Activated T-cell treated with anti-CD3 and anti-CD28 coated beads, Interleukin-2, amount 50 U/mL, for 72 hours (primary cell): ENCODE measurements at places on chromosomes 7 and 10.
A peak's percentile ranks its signal among the peaks of the same experiment; 100 is the strongest.

DNA sequence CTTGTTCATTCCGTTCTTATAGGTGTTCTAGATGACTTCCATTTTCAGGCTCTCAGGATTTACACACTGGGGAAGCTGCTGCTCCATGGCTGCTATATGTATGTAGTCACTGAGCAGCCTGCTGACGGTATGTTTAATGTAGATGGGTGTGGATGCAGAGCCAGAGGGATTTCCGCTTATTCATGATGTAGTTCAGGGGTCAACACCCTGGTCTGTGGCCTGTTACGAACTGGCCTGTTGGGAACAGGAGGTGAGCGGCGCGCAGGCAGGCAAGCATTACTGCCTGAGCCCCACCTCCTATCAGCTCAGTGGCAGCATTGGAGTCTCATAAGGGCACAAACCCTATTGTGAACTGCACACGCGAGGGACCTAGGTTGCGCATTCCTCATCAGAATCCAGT, 33.9 kb downstream of the DNAJB6 start:
- no peak for DNase-seq

DNA sequence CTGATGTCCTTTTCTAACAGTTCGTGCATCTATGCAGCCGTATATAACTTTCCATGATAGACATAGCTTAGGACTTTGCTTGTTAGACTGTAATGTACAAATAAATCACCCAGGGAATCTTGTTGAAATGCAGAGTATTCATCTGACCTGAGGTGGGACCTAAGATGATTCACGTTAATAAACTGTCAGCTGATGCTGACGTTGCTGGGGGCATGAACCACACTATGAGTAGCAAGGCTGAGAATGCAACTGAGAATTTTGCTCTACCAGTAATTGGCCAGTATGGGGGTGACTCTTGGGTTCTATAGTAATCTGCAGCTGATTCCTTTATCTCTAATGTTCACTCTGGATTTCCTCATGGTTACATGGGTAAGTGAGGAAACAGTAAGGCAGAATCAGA, 130.1 kb upstream of the MALRD1 start:
- DNase-seq, result no peak

GRCh38 chr10:88689366-88689765, 16.7 kb upstream of the LIPK start:
- no peak for DNase-seq

GRCh38 chr10:52639652-52640051, 132.9 kb downstream of the MBL2 start:
- DNase-seq, result no peak

- no peak for DNase-seq
Measured at GRCh38 chr10:120161111-120161510, 268.6 kb downstream of the SEC23IP start.

GRCh38 chr10:32190890-32191491, 134.8 kb upstream of the KIF5B start:
- no peak for DNase-seq

- no peak for DNase-seq
Measured at GRCh38 chr7:28617308-28617880, 205.1 kb downstream of the CREB5 start.

GRCh38 chr10:50846753-50847152, 38.7 kb downstream of the A1CF start:
- no peak for DNase-seq

DNA sequence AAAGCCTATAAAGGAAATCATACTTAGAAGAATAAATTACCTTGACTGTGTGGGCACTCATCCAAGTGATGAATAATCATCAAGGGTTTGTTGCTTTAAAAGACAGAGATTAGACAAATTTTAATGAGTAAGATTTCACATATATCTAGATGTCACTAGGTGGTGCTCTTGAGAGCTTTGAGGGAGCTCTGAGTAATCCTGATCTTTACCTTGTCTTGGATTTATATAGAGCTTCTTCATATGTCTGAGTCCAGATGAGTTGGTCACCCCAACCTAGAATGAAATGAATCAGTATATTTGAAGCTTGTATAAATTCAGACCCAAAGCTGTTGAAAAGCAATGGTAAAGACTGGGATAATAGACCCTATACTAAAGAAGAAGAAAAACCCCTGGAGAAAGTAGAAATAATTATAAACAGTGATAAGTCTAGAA, 3.7 kb downstream of the AGR2 start:
- no peak for DNase-seq

GRCh38 chr10:26739071-26739631, 41.6 kb downstream of the PDSS1 start:
- DNase-seq, result peak; percentile 53

DNA sequence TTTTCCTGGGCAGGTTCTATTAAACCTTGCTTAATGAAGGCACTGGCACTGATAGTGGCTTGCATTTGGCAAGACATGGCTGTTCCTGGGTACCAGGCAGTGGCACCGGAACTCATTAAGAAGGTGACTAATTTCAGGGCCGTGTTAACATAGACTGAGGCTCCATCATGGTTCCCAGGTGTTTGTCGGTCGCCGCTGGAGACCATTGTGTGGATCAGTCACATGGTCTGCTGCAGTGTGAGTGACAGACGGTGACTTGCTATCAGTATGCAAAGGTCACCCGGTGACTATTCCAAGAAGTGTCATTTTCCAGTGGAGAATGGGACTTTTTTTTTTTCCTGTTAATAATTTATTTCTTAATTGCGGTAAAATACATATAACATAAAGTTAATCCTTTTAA, 106.3 kb downstream of the INSYN2A start:
- no peak for DNase-seq

GRCh38 chr10:78672918-78673317, 395.8 kb upstream of the ZMIZ1 start:
- DNase-seq, result no peak

GRCh38 chr7:27661811-27662489, 733 bp downstream of the HIBADH start:
- peak; percentile 3 for DNase-seq

- DNase-seq, result no peak
Measured at GRCh38 chr7:28163949-28164348, 16.6 kb downstream of the JAZF1 start.

DNA sequence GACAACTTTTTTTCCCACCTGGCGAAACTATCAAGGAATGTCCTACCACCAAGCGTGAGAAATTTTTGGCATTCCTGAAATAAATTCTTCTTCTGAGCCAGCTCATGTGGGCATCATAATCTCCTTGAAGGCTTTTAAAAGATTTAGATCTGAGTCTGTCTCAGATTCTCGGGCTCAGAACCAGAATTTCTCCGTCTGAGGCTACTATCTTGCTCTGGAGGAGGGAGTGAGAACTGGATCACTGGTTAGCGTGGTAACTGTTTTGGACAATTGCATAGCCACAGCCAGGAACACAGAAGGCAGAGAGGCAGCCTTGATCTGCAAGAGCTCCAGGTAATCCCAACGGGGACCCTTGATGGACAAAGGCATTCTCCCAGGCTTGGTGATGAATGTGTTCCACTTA, 1.0 kb upstream of the PLAC9 start:
- DNase-seq, result no peak

DNA sequence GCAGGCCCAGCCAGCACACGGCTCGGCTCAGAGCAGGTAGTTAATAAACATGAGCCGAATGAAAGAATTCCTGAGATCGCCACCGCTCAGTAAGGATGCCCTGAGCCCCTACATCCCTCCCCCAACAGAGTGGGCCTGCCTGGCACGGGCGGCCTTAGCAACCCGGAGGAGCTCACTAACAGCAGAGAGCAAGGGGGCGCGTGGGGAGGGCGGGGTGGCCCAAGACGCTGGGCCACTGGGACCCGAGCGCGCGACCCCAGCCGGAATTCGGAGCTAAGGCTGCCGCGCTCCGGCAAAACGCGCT, 403 bp upstream of the ENO4 start:
- DNase-seq, result no peak

GRCh38 chr7:83347945-83348444, 185.3 kb upstream of the PCLO start:
- DNase-seq, result no peak

- DNase-seq, result no peak
Measured at GRCh38 chr10:48288661-48289060, 14.2 kb upstream of the FRMPD2 start.

DNA sequence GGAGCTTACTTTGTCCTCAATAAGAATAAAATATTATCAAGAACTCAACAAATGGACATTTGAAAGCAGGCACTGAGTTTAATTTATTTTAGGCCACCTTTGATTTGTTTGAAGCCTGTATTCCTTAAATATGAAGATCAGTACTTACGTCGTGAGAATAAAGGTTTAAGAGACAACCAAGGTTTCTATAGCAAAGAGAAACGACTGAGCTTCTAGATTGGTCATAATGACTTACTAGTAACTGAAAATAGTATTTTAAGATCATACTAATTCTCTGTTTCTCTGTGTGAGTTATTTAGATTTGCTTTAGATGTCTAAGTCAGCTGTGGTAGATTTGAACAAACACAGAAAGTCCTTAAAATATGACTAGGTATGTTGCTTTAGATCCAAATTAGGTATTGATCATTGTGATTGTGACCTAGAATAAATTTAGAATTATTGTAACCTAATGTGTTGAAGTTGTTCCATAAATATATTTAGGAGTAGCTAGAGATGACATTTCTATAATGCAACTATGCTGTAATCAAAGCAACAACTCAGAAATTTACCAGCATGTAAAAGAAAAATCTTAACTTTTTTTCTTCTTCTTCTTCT, 2.4 kb upstream of the GLCCI1 start:
- DNase-seq, result no peak

DNA sequence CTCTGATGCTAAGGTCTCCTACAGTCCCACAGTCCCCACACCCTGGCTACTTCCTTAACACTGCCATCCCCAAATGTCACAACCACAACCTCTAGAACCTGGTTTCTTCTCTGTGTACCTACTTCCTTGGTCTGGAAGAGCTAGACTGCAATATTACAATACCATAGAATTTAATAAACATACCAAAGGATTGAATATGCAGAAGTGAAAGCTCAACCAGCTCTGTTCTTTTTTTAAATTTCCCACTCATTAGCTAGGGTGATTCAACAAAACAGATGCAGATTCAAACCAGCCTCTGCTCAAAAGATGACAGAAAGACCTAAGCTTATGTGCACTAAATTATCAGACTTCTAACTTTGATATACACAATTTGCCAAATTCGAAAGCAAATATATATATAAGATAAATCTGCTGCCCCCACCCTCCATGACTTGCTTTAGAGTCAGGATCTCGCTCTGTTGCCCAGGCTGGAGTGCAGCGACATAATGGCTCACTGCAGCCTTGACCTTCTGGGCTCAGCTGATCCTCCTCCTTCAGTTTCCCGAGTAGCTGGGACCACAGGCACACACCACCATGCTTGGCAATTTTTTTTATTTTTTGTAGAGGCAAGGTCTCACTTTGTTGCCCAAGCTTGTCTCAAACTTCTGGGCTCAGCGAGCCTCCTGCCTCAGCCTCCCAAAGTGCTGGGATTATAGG, 212.6 kb downstream of the CHCHD3 start:
- DNase-seq, result no peak

DNA sequence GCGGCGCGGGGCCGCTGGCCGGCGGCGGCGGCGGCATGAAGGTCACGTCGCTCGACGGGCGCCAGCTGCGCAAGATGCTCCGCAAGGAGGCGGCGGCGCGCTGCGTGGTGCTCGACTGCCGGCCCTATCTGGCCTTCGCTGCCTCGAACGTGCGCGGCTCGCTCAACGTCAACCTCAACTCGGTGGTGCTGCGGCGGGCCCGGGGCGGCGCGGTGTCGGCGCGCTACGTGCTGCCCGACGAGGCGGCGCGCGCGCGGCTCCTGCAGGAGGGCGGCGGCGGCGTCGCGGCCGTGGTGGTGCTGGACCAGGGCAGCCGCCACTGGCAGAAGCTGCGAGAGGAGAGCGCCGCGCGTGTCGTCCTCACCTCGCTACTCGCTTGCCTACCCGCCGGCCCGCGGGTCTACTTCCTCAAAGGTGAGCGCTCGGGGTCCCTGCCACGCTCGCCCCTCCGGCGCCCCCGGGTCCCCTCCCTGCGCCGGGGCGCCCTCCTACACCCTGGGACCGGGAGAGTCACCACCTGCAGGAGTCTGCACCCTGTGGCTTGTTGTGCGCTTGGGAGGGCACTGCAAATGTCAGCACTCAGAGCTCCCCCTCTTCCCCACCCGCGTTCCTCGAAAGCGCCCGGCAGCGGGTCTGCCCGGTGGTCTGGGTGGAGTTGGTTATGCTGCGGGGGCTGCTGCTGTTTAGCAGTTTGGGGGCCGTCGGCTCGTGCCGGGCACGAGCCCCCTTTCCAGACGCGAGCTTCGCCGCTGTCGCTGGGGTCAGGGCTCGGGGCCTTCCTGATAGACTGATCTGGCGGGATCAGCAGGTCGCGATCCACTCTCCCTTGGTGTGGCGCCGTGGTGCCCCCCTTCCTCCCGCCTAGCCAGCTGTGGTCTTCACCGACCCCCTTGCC, 627 bp downstream of the DUSP5 start:
- DNase-seq, result peak; percentile 79

GRCh38 chr10:118669020-118669791, 73.8 kb upstream of the PRLHR start:
- no peak for DNase-seq

- no peak for DNase-seq
Measured at GRCh38 chr7:55550010-55550663, 22.2 kb downstream of the VOPP1 start.

GRCh38 chr7:26454180-26454579, 162.5 kb downstream of the SNX10 start:
- no peak for DNase-seq

- no peak for DNase-seq
Measured at GRCh38 chr7:44673324-44673723, 66.9 kb downstream of the OGDH start.

- DNase-seq, result no peak
Measured at GRCh38 chr7:37109016-37109683, 339.5 kb downstream of the ELMO1 start.

DNA sequence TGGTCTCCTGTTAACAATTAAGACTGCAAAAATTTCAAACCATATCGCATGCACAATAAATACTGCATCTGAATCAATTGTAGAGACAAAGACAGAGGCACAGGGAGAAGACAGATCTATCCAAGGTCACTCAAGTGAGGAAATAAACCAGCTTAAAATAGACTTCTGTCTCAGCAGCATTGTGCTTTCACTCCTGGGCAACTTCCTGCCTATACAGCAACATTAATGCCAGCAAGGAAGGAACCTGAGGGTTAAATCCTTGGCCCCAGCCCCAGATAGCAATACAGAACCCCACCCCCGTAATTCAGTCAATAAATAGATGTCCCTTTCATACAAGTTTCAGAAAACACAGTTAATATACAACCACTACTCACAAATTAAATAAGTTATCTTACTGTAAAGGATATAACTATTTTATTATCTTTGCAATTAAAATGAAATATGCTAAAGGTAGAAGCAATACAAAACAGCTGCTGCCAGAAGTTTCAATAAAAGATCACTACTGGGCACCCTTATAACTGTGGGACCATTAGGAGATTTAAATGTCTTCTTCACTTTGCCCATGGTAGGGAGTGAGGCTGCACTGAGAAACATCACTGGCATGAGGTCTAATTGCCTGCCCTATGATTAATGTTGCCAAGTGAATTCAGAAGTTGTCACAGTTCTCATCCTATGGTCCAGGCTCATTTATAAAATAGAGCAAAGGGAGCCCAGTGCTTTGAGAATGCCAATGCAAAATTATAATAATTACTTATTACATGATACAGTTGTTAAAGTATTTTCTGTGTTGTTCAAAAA, 49.4 kb downstream of the CAV1 start:
- DNase-seq, result no peak
